ENCODE measurements at places on chromosomes 11 and 22. TPM values are rescaled to one million over a fixed set of nuclear protein-coding genes. Genes with fewer than 3 reads are reported as not detected.

Gene LBHD1
- 4.2 TPM for total RNA-seq

Gene CADM1
- total RNA-seq: 0.33 TPM

Gene MPEG1
- total RNA-seq: not detected

Gene CYB561A3
- total RNA-seq: 51.6 TPM
